ENCODE measurements at places on chromosomes 16 and 17. TPM values are rescaled to one million over a fixed set of nuclear protein-coding genes. Genes with fewer than 3 reads are reported as not detected.

GRCh38 chr16:27273670-27274423, 5.3 kb upstream of the NSMCE1 start:
- no peak for DNase-seq

- no peak for DNase-seq
Measured at GRCh38 chr17:83177611-83178532, 98.5 kb downstream of the METRNL start.

- no peak for DNase-seq
Measured at GRCh38 chr16:89297910-89298545, 80.5 kb downstream of the ZNF778 start.

RHBDL1 gene
- total RNA-seq = 1.6 TPM

DNA sequence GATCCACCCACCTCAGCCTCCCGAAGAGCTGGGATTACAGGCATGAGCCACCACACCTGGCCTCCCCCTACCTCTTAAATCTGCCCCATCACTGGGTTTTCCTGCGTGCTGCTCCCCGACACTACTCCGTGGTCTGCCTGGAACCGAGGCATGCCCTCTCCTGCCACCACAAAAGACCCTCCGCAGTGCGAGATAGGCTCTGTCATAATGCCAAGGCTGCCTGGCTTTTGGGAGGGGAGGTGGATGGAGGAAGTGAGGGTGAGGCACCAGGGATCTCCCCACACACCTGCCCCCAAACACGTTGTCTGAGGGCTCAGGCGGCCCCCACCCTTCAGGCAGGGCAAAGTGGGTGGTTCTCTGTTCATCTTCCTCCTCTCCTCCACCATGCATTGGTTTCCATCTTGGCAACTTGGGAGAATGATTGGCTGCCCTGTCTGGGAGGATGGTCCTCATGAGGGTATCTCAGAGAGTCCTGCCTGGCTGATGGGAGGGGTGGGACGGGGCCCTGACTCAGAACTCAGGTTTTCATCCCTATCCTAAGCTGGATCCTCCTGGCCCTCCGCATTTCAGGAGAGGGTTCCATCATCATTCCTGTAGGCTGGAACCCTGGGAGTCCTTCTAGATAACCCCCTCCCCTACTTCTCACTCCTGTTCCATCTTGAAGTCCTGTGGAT, 23.2 kb downstream of the IGFBP4 start:
- DNase-seq = no peak

- no peak for DNase-seq
Measured at GRCh38 chr17:10294180-10294579, 78.6 kb downstream of the MYH13 start.

CLEC18A gene
- 1.4 TPM for total RNA-seq

CNTROB gene
- 11.3 TPM for total RNA-seq

GRCh38 chr16:84986102-84986501, 25.2 kb downstream of the ZDHHC7 start:
- no peak for DNase-seq

DNA sequence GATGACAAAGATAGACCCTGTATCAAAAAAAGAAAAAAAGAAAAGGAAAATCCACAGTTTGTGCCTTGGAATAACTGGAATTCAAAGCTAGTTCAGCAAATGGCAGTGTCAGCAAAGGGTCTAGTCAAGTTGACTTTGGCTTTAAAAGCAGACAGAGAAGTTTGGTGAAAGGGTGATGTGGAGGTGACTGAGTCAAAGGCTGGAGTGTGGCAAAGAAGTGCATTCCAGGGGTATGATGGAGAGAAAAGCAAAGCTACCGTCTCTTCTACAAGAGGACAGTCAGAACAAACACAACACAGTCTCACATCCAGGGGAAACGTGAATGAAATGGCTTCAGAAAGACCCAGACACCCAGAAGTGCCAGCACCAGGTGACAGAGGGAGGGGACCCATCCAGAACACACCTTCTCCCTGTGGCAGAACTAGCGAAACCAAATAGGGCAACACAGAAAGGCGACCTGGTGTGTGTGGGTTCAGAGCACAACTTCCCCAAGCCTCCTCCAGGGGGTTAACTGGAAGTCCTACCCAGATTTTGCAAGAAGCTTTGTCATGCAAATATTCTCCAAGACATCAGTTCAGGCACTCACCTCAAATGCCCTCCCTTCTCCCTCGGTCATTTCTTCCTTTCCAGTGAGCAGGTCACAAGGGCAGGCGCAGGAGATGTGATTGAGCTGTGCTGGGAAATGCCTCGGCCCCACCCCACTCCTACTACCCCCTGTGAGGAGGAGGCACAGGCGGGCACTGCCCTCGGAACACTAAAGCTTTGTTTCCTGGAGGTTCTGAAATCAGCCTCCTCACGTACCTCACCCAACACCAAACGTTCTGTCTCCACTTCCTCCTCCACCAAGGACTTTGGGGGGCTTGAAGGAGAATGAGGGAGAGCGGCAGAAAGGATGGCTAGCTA, 481.9 kb downstream of the SOX9 start:
- DNase-seq = peak; percentile 36

DNA sequence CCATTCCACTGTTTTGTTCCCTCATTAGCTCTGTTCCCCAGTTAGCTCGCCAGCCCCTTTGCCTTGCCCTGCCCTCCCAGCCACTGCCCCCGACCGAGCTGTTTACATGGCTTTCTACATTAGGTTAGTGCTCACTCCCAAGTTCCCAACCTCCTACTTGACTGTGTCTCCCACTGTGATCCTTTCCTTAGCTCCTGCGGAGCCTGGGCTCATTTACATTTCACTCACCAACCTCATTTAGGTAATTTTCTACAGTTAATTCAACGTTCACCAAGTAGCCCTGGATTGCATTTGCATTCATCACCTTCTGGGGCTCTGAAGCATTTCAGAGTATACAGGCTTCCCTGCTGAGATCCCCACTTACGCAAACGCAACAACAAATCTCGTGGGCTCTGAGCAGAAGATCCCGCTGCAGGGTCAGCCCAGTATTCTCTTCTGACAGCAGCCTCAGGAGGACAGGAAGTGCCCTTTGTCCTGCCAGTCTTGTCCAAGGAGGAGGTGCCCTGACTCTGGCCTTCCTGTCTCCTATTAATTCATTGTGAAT, 325.8 kb upstream of the CCL2 start:
- no peak for DNase-seq

KRT33B gene
- total RNA-seq = 0.08 TPM

DNA sequence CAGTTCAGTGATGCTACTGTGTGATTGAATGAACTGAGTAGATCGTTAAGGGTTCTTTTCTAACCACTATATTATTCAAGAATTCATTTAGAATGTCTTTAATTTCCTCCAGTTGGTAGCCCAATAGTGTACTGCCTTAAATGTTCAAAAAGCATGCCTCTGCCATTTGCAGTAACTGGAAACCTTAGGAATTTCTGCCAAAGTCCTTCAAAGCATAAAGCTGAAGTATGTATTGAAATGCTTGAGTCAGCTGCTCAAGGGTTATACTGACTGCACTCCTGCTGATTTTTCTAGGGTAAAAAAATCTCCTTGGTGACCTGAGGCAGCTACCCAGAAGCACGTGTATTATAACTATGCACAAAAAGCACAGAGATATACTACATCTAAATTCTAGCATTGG, 56.5 kb downstream of the SNTB2 start:
- peak; percentile 34 for DNase-seq

- no peak for DNase-seq
Measured at GRCh38 chr17:59124665-59125064, 18.0 kb upstream of the TRIM37 start.

DNA sequence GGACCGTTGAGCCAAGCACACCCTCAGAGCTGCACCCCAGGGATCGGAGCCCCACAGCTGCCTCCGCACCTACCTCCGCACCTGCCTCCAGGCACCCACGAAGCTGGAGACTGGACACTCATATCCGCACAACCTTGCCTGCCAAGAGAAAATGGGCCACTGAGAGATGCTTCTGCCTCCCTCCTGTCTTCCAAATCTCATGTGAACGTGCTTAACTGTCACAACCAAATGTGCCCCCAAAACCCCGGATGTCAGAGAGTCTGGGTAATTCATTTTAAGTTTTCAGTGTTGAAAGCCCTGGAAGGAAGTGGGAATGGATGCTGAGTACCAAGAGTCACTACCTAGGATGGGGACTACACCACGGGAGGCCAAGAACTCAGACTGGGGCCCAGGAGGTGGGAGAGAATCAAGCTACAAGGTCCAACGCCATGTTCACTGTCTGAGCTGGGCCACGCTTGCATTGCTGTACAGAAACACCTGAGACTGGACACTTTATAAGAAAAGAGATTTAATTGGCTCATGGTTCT, 49.5 kb upstream of the MEAK7 start:
- DNase-seq = no peak

DNA sequence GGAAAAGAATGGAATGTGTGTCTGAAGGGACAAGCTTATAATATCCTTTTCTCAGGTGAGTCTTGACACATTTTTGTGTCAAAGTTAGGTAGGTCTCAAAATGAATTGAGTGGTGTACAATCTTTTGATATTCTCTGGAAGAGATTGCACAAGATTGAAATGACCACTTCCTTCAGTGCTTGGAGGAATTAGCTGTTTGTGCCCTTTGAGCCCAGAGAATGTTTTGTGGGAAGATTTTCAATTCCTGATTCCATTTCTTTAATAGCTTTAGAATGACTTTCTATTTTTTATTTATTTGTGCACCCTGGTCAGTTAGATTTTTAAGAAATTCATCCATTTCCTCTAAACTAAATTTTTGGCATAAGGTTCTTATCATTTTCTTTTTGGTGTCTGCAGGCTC, 1.6 kb upstream of the CCL13 start:
- no peak for DNase-seq

- DNase-seq = no peak
Measured at GRCh38 chr16:31250782-31251384, 8.9 kb upstream of the ITGAM start.

NLGN2 gene
- 7.2 TPM for total RNA-seq

KRTAP1-1 gene
- 0.21 TPM for total RNA-seq

DNA sequence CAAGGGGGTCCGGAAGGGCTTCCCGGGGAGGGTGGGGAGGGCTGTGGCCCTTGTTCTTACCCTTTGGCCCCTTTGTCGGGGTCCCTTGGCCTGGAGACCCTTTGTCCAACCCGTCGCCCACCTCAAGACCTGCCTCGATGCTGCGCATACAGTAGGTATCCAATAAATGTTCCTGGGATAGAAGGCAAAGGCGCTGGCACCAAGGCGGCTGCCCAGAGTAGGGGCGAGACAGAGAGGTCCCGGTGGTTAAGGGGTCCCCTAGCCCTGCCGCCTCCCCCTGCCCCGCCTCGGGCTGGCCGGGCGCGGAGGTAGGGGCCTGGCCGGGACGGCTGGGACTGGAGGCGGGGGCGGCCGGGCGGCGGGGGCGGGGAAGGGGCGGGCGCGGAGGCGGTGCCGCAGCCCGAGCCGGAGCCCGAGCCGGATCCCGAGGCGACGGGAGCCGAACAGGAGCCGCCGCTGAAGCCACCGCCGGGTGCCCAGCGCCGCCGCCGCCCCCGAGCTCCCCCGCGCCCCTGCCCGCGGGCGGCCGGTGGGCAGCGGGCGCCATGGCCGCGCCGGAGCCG, at the start of gene NHERF2:
Gene NHERF2 (plus strand): TSS at position 442 of the 563 bp plus-strand sequence. CDS start 104 bp downstream, at position 546.
- no peak for DNase-seq

DNA sequence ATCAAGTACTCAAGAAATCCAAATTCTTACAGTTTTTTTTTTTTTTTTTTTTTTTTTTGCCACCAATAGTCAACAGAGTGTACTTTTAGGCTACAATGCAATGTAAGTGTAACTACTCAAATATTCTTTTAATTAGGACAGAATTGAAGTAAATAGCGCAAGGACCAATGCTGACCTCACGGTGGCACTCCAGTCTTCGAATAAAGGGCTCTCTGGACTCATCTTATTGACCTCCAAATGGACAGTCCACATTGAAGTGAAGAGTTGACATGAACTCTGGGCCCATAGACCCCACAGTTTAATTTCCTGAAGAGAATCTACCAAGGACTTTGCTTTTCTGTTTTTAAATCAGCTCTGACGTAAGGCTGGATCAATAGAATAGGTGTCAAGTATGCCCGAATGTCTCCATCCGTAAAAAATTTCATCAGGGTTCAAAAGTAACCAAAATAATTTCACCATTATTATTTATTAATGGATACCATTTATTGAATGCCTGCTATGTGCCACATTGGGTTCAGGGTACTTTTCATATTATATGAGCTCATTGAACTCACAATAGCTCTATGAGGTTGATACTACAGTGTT, 7.3 kb upstream of the DDX52 start:
- peak; percentile 56 for DNase-seq

DNA sequence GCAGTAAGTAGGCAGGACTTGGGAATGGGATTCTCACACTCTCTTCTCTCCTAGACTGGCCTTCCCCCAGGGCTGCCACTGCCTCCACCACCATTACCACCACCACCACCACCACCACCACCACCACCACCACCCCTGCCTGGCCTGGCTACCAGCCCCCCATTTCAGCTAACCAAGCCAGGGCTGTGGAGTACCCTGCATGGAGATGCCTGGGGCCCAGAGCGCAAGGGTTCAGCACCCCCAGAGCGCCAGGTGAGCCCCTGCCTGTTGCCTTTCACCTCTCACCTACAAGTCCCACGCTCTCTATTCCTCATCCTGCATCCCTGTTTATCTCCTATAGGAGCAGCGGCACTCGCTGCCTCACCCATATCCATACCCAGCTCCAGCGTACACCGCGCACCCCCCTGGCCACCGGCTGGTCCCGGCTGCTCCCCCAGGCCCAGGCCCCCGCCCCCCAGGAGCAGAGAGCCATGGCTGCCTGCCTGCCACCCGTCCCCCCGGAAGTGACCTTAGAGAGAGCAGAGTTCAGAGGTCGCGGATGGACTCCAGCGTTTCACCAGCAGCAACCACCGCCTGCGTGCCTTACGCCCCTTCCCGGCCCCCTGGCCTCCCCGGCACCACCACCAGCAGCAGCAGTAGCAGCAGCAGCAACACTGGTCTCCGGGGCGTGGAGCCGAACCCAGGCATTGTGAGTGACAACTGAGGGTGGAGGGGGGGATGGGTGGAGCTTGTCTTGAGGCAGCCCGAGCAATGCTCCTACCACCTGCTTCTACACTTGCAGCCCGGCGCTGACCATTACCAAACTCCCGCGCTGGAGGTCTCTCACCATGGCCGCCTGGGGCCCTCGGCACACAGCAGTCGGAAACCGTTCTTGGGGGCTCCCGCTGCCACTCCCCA, 7.9 kb upstream of the TMEM88 start:
- DNase-seq = no peak

HIC1 gene
- 2.9 TPM for total RNA-seq

DNA sequence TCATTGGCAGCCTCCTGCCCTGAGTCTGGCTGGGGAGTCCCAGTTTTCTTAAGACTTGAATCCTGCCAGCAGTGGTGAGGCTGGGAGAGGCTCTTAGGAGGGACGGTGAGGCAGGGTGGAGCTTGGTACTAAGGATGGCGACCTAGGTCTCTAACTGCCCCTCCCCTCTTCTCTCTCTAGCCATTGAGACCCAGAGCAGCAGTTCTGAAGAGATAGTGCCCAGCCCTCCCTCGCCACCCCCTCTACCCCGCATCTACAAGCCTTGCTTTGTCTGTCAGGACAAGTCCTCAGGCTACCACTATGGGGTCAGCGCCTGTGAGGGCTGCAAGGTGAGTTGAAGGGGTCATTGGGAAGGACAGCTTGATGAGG, 16.4 kb downstream of the GJD3 start:
- DNase-seq = no peak

Data from myocyte (in vitro differentiated cells).